ENCODE measurements at places on chromosomes 2 and 18. TPM values are rescaled to one million over a fixed set of nuclear protein-coding genes. Genes with fewer than 3 reads are reported as not detected.

DNA sequence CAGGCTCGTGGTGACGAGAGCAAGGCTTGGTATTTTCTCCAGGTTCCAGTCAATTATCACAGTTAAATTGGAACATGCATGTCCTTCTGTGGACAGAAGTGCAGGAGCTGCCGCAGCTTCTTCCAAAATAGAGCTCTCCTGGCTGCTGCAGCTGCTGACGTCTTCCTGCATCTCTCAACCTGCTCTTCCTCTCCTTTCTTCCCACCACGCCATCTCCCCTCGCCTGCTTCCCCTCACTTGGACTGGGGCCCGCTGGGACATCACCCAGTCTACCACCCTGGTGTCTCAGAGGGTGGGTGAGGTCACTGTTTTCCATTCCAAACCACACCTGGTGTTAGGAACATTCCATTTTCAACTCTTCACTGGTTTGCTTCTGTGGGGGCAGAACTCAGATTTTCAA is 41.4 kb downstream of the SPP2 start:
- H3K4me3 ChIP-seq: no peak overlapping the region
- H3K4me1 ChIP-seq: peaks cover 19% of the 10 kb centered on the region
- no peak for DNase-seq
- peaks cover 9% of the 10 kb centered on the region for H3K27me3 ChIP-seq

DNA sequence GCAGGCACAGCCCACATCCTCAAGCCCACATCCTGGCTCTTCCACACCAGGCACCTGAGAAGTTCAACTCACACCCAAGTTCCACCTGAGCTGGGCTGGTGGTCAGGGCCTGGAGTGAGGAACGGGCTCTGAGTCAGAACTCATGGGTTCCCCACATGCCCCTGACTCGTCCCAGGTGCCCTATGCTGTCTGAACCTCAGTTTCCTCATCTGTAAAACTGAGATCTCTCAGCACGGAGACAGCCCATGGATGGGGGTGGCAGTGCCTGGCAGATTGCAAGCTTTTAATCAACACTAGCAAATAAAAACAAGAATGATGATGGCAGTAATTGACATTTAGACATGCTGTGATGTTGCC is 307.8 kb downstream of the NDUFA10 start:
- no peak for DNase-seq
- H3K4me3 ChIP-seq: no peak overlapping the region

GRCh38 chr18:59072727-59073421 is 66.8 kb upstream of the SEC11C start:
- no peak overlapping the region for H3K27ac ChIP-seq
- no peaks in the 10 kb centered on the region for H3K36me3 ChIP-seq
- H3K4me3 ChIP-seq: no peak overlapping the region
- H3K27me3 ChIP-seq: peaks cover 13% of the 10 kb centered on the region

DNA sequence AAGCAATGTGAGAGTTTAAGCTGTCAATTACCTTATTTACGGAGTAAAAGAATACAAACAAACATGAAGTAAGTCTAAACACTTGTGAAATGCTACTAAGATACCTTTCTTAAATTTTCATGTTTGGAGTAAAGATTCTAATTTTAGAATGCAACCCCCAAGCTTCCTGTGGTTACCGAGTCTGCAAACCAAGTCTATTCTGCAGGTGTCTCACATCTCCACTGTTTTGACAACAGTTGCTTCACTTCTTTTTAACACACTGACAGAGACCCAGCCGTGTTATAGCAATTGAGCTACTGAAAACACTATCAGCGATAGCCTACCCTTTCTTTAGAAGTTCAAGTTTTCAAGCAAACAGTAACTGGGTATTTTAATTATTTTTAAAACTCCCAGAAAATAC is 608.3 kb downstream of the ERBB4 start:
- H3K36me3 ChIP-seq: no peaks in the 10 kb centered on the region
- peaks cover 8% of the 10 kb centered on the region for H3K4me1 ChIP-seq
- H3K27me3 ChIP-seq: no peaks in the 10 kb centered on the region

DNA sequence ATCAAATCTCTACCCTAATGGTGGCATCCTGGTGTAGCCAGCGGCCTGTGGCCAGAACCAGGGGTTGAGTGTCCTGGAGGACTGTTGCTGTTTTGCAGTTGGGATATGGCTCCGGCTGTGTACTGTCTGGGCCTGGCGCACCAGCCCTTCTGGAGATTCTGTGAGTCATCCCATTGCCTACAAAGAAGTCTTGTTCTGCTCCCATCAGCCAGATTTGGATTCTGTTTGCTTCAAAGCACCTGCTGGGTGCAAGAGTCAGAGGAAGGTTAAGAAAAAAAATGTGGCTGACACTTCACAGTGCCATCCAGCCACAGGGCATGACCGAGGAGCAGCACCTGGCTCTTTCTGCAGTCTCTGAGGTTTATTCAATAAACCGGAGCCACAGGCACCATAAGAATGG is 41.0 kb upstream of the ASAP2 start:
- H3K4me3 ChIP-seq: no peak overlapping the region
- H3K36me3 ChIP-seq: no peaks in the 10 kb centered on the region
- H3K4me1 ChIP-seq: peaks cover 24% of the 10 kb centered on the region
- no peaks in the 10 kb centered on the region for H3K27me3 ChIP-seq
- no peak for DNase-seq

GRCh38 chr2:1651121-1652033 is 92.9 kb downstream of the PXDN start:
- H3K4me3 ChIP-seq: no peak overlapping the region
- no peak overlapping the region for H3K27ac ChIP-seq
- no peaks in the 10 kb centered on the region for H3K27me3 ChIP-seq
- H3K36me3 ChIP-seq: peaks cover 41% of the 10 kb centered on the region
- DNase-seq: no peak

SNORC gene
- total RNA-seq: 4.1 TPM

FAM110C gene
- 6.4 TPM for total RNA-seq

TMEM18 gene
- 35.9 TPM for total RNA-seq

Data from mesothelial cell of epicardium (in vitro differentiated cells).